ENCODE measurements at places on chromosomes 7 and 10. TPM values are rescaled to one million over a fixed set of nuclear protein-coding genes. Genes with fewer than 3 reads are reported as not detected.

- DNase-seq = no peak
Measured at GRCh38 chr10:13272164-13272571, 27.7 kb downstream of the PHYH start.

- no peak for DNase-seq
Measured at GRCh38 chr10:131086094-131086493, 225.4 kb downstream of the TCERG1L start.

DNA sequence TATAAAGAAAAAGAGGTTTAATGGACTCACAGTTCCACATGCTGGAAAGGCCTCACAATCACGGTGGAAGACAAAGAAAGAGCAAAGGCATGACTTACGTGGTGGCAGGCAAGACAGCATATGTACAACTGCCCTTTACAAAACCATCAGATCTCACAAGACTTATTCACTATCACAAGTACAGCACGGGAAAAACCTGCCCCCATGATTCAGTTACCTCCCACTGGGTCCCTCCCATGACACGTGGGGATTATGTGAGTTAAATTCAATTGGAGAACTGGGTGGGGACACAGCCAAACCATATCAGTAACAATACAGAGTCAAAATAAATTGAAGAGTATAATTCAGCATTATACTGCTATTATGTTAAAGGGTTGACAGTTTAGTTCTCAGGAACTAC lies 37.8 kb downstream of the RNLS start:
- no peak for DNase-seq

The LRIT1 gene
- total RNA-seq = not detected

DNA sequence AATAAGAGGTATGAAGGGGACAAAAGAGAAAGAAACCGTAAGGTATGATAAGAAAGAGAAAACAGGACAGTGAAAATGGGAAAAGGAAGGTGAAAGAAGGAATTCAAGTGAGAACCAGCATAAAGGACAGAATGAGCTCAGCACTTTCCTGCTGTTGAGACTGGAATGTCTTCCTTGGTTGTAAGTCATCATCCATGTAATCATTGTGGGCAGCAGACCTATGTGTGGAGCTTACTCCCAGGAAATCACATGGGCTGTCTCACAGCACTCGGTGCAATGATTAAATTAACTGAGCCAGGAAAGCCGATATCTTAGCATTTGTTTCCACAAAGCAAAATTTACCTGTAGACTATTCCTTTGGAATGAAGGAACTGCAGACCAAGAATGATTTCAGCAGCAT lies 118.1 kb downstream of the PRKCQ start:
- DNase-seq = no peak

The CRTAC1 gene
- total RNA-seq = not detected

GRCh38 chr10:58266003-58266825 lies 1.5 kb downstream of the IPMK start:
- no peak for DNase-seq

The INA gene
- total RNA-seq = not detected

DNA sequence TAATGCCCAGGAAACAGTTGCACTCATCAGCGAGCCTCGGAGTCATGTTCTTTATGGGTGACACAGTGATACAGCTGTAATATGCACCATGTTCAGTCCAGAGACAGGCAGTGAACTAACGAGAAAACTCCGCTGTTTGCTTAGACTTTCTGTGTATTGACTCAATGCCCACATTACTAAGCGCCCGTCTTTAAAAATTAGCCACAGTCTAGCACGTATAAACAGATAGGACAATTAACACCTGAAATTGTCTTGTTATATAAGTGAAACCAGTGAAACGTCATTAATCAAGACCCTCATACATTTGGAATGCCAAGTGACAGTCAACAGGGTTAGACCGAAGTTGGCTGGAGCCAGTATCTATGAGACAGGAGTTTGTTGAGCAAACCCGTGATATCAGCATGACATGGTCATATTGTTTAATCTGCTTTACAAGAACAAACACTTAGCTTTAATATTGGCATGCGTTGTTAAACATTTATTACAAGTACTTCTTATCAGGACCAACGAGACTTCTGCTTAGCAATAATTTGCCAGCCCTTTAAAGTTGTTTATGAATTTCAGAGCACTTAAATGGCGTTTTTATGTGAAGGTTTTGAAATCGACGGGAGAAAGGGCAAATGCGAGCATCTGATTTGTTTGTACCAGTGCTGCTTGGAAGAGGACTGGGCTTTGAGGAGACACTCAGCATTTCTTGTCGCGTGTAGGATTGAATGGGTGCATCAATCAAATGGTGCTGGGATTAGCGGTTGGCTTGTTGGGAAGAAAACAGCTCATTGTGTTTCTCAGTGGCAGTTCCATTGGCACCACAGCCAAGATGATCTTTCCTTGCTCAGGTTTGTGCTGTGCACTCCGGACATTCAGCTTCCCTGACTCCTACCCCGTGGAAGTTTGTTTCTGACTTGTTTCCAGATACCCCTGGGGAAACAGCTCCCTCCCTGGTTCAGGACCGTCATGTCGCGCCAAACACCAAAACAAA lies 56.3 kb downstream of the CAMK1D start:
- no peak for DNase-seq

DNA sequence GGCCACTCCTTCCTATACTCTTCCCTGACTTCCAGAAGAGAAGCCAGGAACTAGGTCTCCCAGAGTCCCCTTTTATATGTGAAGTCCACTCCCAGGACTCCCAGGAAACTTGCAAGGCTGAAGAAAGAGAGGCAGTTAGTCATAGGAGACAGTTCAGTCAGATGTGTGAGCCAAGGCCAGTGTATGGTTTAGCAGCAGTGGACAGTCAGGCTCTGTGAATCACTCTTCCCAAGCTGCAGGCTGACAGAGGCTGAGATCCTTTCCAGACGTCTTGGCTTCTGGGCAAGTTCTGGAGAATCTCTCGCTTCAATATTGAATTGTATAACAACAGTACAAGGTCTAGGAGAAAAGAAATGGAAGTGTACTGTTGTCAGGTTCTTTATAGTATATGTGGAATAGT lies 26.9 kb downstream of the BLVRA start:
- DNase-seq = no peak
